Kidney (tissue), 22 donors: ENCODE measurements at places on chromosomes 6 and 20.
A peak's percentile ranks its signal among the peaks of the same experiment; 100 is the strongest.

DNA sequence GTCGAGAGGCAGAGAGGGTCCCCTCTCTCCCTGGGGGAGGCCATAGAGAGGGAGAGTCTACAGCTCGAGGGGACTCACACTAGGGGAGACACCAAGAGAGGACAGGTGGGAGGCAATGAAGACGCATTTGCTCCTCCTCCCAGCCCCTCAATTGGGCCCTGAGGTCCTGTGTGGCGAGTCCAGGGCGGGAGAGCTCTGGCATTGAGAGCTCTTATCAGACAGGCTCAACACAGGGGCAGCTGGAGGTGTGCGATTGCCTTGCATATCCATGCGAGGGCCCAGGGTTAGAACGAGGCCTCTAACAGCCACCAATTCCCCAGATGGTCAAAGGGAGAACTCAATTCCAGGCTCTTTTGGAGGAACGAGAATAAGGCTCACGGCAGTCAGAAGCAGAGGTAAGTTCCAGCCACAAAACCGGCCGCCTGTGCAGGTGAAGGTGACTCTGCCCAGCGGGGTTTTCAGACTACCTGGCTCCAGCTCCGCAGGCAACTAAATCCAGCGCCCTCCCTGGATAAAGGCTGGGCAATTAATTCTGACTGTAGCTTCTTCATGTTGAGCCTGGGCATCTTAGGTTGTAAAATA lies 94.0 kb upstream of the MPC1 start:
- no peak for DNase-seq

DNA sequence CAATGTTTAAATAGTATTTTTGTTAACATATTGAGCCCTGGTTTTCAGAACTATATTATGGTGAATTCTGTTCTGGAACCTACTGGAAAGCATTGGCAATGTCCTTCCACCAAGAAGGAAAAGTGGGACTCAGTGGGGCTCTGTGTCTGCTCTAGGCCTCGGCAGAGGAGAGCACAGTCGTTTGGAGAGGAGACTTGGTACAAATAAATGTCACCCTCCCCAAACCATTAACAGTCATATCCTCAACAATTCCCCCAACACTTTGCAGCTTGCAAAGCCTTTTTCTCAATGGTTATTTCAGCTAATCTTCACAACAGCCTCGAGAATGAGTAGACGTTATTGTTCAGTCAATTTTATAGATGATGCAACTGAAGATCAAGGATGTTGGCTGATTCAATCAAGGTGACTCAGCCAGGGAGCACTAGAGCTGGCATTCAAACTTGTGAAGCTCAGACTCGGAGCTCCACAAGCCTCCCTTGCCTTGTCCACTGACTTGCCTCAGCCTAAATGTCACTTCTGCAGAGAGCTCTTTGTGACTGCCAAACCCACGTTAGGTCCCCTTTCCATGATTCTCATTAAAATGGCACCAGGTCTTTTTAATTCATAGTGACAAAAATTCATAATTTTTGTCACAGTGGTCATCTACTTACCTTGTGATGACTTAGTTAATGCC lies 60.6 kb downstream of the TOX2 start:
- no peak for DNase-seq

- no peak for DNase-seq
Observed at GRCh38 chr6:153145591-153145990, 14.5 kb upstream of the RGS17 start.

GRCh38 chr6:155014670-155015300 lies 19.7 kb downstream of the TIAM2 start:
- DNase-seq = no peak

- no peak for DNase-seq
Observed at GRCh38 chr6:77457720-77458349, 5.5 kb downstream of the HTR1B start.

GRCh38 chr20:13158369-13158768 lies 62.7 kb upstream of the ISM1 start:
- DNase-seq = no peak

DNA sequence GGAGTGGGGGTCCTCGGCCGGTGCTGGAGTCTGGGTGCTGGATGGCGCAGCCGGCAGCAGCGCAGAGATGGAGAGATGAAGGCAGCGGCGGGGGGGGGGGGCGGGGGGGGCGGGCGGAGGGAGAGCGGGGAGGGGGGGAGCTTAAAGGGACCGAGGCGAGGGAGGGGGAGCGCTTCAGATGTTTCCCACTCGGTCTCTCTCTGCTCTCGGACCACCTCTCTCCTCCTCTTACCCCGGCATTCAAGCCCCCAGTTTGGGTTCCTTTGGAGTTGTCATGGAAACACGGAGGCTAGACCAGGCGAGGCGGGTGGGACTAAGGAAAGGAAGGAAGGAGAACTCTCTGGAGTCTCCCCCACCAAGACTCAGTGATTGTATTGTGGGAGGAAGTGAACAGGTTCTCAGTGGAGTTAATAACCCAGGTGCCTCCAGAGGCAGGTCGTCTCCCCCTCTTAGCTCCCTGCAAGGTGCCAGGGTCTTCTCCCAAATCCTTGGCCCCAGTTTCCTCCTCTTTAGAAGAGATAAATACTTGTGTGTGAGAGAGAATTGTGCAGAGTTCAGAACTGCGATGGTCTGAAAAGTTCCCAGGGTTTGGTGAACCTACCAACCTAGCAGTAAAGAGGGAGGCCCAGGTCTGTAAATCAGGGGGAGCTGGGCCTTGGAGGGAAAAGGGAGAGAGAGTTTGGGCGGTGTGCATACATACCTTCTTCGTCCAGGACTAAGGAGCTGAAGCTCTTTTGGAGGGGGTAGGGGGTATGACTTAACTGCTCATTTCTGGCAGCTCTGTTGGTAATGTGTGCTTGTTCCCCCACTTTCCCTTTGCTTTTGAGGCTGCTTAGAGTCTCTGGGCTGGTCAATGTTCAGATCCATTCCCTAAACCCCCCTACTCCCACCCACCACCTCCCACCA lies at the start of gene PRRT1:
Gene PRRT1 (minus strand): TSS at position 77 of the 906 bp plus-strand sequence. CDS start 112 bp downstream, outside the sequence.
- peak; percentile 37 for DNase-seq

GRCh38 chr6:30972816-30973215 lies 10.7 kb upstream of the MUC21 start:
- no peak for DNase-seq

DNA sequence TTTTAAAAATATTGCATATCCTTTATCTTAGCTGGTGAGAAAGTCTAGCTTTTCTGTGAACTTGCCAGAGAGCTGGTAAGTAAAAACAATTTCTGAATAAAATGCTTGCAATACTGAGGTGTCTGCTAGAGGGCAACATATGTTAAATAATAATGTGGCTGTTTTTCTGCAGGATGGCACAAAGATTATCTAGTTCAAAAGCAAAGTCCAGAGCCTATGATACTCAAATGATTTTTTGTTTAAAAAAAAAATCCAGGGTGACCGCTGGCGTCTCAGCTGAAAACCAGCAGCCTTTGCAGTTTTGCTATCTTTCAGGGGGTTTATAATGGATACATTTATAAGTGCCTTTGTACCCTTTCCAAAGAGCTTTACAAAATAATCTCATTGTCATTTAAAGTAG lies 194.9 kb downstream of the PHACTR1 start:
- no peak for DNase-seq
